Cortex of kidney (tissue), 1 donor: ENCODE measurements at places on chromosomes 11 and 22.

GRCh38 chr11:47477323-47477722 is 28.4 kb upstream of the RAPSN start:
- no peak for DNase-seq

GRCh38 chr11:100740440-100740839 is 53.4 kb downstream of the ARHGAP42 start:
- no peak for DNase-seq

GRCh38 chr11:64717268-64717578 is 5.8 kb downstream of the NRXN2 start:
- no peak for DNase-seq

DNA sequence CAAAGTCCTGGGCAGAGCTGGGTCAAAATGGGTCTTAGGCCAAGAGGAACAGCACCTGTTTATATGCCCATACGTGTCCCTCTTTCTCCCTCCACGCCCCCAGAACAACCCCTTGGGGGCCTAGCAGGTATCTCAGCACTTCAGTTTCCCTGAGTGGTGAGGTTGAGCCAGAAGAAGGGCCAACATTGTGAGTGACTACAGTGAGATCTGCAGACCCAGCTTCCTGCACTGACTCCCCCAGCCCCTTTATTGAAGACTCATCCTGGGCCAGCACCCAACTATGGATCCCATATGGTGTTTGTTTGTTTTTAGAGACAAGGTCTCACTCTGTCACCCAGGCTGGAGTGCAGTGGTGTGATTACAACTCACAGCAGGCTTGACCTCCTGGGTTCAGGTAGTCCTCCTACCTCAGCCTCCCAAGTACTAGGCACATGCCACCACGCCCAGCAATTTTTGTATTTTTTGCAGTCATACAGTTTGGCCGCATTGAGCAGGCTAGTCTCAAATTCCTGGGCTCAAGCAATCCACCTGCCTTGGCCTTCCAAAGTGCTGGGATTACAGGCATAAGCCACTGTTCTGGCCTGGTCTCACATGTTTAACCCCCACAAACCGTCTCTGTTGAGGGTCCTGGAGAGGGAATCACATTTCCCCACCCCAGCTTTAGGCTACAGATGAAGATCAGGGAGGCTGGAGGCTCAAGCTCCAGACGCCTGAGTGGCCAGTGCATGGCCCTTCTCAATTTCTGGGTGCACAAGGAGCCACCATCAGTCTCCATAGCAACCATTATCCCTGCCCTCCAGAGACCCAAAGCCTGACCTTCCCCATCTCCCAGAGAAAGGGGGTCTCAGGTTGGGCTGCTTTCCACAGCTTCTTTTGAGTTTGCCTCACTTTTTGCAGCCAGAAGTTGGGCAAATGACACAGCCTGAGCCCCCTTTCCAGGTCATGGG is 1.7 kb upstream of the LARGE2 start:
- DNase-seq, result no peak

DNA sequence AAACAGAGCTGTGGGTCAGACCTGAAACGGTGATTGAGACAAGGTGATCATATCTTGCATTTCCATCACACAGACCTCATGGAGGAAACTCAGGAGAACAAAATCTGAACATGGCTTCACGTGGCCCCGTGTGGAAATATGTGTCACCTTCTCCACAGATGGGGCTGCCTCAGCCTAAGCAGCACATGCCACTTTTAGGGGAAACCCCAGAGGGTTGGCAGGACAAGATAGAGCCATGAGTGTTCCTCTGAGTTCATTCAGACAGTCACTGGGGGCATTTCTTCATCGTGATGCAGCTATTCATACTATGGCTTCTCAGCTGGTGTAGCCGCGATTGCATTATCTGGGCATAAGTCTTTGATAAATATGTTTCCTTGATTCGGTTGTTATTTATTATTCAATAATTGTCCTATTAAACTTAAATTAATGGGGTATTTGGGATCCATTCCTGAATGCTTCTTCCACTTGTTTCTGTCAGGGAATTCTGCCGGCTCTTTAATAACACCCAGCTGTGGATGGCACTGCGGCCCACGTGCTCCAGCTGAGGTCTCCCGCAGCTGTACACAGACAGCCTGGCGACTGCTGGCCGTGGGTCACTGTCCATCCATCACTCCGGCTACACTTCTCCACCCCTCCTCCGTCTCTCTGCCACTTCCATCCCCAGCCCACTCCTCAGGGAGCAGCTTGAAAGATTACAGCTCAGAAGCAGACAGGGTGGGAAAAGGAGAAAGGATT is 485.1 kb downstream of the OPCML start:
- no peak for DNase-seq

GRCh38 chr22:39471381-39472141 is 14.7 kb downstream of the MGAT3 start:
- DNase-seq, result no peak

GRCh38 chr22:47608421-47608820 is 846.0 kb downstream of the TBC1D22A start:
- DNase-seq, result no peak

DNA sequence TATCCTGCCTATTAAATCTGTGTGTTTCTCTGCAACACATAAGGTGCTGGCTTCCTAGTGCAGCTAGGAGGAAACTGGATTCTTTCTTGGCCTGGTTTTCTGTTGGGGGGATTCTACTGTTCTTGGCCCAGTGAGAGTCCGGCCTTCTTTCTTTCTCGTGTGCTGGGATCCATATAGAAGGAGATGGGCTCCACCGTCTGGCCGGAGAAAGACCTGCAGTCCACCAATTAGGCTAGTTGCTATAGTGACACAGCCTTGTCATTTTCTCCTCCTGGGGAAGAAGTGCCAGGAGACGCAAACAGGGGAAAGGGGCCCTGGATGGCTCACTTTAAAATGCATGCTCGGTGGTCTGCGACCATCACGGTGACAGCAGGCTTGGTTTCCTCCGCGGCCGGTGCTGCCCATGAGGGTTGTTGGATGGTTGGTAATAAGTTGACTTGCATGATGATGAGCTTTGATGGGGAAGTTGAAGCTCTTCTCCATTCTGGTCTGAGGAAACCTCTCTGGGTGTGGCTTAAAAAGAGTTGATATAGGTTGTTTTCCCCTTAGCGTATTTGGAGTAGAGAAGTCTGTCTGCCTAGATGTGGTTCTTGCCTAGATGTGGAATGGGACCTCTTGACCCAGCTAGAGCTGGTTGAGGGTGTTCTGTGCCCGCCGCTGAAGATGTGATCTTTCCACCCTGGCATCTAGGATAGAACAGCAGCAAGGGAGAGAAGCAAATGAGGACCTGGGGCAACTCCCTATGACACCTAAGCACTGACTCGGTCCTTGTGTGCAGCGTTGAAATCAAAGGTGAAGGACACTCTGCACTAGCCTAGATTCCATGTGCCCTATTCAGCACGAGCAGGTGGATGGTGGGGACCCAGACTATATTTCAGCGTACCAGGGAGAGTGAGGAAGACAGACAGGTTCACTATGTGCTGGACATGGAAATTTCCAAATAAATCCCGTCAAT is 1335.0 kb downstream of the BRD1 start:
- no peak for DNase-seq

- no peak for DNase-seq
These were observed 409.2 kb upstream of the LRRC4C start for GRCh38 chr11:41868606-41869005.

GRCh38 chr11:57379732-57380131 is 1.2 kb downstream of the PRG3 start:
- DNase-seq, result no peak

DNA sequence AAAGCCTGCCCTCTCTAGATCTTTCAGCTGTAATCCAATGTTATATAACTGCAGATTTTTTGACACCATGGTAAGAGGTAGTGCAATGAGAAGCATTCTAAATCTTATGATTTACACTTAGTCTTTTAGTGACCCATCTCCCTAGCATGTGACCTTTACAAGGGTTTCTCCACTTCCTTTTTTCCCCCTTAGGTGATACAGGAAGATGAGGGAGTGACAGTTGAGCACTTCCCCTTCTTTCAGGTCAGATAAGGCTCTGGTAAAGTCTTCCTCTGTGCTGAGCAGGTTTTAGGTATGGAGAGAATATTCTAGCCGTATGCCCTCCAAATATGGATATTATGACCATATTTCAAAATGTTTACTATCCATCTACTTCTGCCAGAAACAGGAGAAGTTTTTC is 753.6 kb downstream of the JRKL start:
- DNase-seq, result no peak

DNA sequence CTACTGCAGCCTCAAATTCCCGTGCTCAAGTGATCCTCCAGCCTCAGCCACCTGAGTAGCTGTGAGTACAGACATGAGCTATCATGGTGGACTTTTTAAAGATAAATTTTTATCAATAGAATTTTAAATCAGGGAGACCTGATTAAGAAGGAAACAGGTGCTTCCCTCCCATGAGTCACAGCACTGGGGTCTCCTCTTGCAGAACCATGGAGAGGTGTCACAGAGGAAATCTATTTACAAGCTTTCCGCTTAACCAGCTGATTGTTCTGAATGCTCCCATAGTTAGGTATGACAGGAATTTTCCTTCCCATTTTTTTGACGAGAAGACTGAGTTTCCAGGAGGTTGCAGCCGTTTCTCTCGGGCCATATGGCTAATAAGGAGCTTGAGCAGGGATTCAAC is 516.1 kb downstream of the MIAT start:
- DNase-seq, result no peak

DNA sequence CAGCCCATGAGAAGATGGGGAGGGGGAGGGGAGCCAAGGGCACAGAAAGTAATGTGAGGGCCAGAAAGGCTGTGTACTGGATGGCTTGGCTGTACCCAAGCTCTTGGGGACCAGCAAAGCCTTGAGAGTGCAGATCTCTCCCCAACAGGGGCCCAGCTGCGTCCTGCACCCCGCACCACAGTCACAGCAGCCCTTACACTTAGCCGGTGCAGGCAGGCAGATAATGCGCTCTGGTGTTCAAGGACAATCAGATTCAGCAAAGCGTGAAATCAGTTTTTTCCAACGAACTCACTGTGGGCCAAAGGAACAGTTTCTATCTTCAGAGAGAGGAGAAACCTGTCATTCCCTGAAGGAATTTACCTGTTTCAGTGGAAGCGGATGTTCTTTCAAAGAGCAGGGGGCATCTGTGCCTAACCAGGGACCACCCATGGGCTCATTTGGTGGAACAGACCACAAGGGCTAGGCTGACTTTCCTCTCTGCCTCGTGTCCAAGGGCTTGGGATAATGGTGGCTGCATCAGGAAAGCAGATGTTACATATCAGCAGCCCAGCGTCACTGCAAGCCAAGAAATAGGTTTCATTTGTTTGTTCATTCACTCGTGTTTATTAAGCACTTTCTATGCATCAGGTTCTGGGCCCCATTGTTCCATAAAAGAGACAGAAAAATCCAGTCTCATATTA is 81.2 kb upstream of the SPON1 start:
- no peak for DNase-seq

DNA sequence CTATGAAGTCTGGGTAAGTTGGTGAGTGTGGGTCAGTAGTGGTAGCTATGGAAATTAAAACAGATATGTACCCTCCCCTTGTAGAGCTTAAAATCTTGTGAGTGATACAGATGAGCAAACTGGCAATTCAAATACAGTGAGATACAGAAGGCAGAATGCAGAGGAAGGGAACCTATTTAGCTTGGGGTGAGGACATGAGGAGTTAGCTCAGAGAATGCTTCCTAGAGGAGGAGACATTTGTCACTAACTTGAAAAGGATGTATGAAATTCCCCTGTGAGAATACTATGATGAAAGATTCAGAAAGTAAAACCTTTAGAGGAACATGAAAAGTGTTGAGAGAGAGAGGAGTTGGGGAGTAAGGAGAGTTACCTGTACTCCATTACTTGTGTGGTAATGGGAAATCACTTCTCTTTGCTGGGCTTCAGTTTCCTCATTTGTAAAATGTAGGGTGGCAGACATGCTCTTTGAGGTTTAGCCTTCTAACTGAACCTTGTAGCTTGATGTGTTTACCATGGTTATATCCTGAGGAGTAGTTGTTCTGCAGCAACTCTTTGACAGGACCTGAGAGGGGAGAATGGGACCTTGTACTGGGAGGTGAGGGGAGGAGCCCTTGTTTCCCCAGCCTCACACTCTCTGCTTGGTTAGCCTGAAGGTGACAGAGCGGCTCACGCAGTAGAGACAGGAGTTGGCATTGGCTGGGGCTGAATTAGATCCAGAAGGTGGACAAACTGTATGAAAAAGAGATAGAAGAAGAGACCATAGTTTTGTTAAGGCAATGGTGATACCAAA is 17.9 kb downstream of the SWAP70 start:
- no peak for DNase-seq

GRCh38 chr11:19751055-19751454 is 38.4 kb downstream of the NAV2 start:
- no peak for DNase-seq

GRCh38 chr11:66652651-66653050 is 14.1 kb downstream of the RBM4 start:
- no peak for DNase-seq

GRCh38 chr11:44877571-44878497 is 72.8 kb downstream of the TP53I11 start:
- DNase-seq, result no peak

DNA sequence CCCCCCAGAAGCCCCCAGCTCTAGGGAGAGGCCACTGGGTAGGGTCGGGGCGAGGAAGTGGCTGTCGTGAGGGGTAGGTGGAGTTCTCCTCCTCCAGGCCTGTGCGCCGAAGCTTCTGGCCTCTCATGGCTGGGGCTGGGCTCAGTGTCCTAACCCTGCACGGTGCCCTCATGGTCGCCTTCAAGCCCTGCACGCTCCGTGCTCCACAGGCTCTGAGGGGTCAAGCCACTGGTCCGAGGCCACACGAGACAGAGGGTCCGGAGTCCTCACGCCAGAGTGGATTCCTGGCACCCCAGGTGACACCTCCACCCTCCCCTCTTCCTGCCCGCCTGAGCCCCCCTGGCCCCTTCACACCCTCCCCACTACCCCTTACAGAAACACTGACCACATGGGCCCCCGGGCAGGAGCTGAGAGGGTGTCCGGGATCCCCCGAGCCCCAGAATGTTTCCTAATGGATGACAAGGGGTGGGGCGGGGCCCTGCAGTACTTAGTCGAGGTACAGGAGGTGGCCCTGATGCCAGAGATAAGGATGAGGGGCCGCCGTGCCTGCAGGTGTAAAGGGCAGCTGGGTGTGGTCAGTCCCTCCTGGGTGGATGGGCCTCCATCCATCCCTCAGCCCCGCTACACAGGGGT is 997 bp upstream of the CDHR5 start:
- no peak for DNase-seq

- DNase-seq, result no peak
These were observed 272.1 kb downstream of the FAM76B start for GRCh38 chr11:95517453-95517852.

- DNase-seq, result no peak
These were observed 29.8 kb downstream of the LMO1 start for GRCh38 chr11:8233691-8234424.
